ENCODE measurements at places on chromosomes 2 and 18.

DNA sequence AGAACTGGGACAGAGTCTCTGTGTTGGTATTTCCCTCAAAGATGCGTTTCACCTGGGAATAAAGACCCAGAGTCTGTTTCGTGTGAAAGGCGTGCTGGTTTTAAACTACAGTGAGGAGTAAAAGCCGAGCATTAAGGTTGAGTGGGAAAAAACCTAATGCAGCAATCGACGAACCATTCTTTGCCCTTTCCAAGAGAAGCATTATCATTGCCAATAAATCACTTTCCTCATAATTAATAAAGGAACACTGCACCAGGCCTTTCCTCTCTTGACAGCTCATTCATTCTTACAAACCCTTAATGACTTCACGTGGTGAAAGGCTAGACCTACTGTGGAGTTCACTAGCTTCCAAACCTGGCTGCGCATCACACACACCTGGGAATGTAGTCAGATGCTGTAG lies 896 bp upstream of the SLC8A1 start:
- no peak for DNase-seq

DNA sequence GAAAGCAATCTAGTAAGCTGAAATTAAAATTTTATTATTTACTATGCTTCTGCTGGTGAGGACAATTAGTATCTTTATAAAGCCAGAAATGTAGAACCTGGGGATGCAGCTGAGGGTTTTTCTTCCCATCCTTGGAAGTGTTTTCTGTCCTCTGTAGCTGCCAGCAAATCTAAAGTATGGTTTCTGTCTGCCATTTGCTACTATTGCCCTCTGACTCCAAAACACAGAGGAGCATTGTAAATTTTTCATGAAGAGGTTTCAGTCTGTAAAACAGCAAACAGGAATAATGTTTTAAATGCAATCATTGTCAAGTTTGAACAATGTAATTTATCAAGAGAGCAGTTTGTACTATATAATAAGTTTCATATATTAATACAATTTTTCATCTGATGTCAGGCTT lies 258.8 kb downstream of the ZNF407 start:
- no peak for DNase-seq

DNA sequence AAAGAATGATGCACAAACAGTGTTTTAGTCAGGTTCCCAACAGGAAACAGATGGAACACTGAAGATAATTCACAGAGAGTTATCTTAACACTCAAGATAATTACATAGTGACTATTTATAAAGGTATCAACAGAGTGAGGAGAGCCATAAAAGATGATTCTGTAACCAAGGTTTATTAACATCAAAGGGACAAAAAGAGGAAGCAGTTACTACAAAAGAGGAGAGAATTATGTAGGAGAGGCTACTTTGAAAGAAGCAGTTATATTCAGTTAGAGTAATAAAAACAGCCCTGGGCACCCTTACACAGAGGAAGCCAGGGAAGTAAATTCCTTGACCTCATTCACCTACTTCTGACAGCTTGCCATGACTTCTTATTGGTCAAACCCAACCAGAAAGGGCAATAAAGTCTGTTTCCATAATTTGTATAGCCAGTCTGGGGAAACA lies 326.5 kb upstream of the SLC39A10 start:
- no peak for DNase-seq

GRCh38 chr2:109645412-109646184 lies 31.4 kb downstream of the SOWAHC start:
- no peak for DNase-seq

GRCh38 chr2:167287212-167287611 lies 398.9 kb downstream of the XIRP2 start:
- no peak for DNase-seq

DNA sequence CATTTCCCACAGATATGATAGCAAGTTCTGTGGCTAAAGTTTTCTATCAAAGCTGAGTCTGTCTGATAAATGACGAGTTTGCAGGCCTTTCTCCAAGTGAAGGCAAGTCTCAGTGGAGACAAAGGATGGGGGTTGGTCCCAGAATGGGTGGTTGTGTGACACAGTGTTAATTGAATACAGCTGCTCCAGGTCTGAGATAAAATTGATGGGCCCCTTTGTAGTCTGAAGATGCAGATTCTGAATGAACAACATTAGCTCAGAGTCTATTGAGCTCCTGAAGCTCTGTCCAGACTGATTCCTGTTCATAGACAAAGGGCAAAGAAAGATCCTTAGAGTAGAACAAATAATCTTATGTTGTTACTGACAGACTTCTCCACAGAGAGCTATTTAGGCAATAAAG lies 296.9 kb upstream of the CYRIA start:
- no peak for DNase-seq

GRCh38 chr2:118062048-118062447 lies 26.2 kb upstream of the INSIG2 start:
- DNase-seq, result no peak

- DNase-seq, result no peak
Measured at GRCh38 chr2:25105336-25106085, 62.9 kb downstream of the POMC start.

DNA sequence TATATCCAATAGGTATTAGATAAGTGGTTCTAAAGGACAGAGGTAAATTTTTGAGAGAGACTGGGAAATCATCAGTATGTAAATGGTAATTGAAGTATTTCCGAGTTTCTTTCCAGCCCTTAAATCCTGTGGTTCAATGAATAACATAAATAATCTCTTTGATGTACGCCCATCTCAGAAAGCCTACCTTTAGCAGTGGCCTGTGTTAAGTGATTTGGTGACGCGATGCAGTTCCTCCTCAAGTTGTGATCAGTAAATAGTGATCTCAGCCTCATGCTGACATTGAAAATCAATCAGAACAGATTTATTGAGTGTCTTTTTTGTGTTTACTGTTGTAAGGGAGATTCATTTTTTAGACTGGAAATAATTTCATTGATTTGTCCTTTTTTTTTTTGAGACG lies 137.2 kb upstream of the RASGRP3 start:
- DNase-seq, result no peak

DNA sequence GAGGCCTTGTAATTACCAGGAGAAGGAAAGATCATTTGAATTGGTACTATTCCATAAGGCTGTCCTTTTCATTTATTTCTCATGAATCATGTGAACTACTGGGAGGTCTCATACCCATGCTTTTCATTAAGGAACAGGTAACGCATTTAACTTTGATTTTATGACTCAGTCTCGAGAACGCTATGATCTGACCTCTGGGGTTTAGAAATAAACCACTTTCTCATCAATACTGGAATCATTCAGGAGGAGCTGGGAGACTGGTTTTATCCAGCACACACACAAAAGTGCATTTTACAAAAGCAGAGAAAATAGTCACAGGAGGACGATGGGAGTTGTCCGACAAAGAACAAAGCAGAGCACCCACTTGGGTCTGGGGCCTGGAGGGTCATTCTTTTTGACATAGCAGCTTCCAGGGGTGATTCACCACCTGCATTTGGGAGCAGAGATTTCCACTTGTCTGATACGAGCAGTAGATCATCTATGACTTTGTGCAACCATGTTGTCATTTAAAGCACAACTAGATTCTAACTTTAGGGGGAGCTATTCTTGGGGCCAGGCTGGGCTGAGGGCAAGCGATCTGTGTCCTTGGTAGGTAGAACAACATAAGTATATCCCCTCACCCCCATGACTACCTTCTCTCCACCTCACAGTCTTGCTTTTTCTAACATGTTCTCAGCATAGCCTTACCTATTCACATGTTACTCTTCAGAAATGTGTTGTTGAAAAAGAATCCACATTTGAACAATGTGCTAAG lies 95.9 kb upstream of the SCG2 start:
- DNase-seq, result no peak

GRCh38 chr2:238370823-238371372 lies 50.6 kb downstream of the TRAF3IP1 start:
- DNase-seq, result no peak

GRCh38 chr18:48430150-48430549 lies 21.0 kb upstream of the ZBTB7C start:
- no peak for DNase-seq

GRCh38 chr18:72201032-72201431 lies 343.1 kb downstream of the CBLN2 start:
- DNase-seq, result no peak

GRCh38 chr18:52481116-52481515 lies 141.1 kb downstream of the DCC start:
- no peak for DNase-seq

GRCh38 chr2:99854236-99854852 lies 288.0 kb downstream of the AFF3 start:
- no peak for DNase-seq

DNA sequence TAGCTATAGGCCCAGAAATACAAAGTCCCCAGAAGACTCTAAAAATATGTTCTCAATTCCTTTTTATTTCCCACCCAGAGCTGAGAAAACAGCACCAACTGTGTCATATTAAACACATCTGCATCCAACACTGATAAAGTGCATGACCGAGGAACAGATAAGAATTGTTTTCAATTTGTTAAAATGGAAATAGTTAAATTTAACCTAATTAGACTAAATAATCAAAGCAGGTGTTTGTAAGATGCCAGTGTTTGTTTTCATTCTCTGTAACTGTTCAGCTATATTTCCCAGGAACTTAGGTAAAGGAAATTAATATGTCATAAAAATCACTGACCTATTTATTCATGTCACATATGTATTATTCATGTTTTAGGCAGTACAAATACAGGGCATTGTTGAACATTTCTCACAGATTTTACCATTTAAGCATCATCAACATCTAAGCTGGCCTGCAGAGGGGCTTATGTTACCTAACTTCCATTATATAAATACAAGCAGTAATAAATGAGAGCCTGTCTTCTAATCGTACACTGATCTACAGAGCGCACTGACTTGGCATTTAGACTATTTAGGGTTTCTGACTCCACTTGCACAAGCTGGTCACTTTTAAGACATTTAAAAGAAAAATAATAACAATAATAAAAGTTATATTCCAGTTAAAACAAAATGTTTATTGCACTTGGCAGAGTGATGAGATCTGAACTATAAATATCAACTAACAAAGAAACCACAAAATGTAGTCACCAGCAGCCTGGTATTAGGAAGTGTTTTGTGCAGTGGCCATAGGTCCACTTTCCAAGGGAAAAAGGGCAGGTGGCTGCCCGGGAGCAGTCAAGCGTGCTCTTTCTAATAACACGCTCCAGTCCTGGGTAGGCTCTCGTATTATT lies 86.6 kb upstream of the ZFP36L2 start:
- DNase-seq, result no peak

DNA sequence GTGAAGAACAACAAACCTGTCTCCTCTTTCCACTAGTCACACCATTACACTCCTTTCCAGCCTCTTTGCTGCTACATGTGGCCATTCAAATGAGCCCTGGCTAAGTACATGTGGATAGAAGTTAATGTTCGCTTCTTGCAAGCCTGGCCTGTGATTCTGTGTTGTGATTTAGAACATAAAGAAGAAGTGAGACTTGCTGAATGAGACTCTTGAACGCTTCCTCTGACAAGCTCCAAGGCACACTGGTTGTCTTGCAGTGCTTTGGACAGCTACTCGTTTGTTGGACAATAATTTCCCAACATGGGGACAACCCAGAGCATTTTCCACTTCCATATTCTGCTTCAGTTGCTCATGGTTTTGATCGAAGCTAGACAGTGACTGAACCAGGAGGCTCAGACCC lies 57.3 kb downstream of the CCDC74A start:
- no peak for DNase-seq

Data from H1 (cell line).